ENCODE measurements at places on chromosomes 13 and 19. TPM values are rescaled to one million over a fixed set of nuclear protein-coding genes. Genes with fewer than 3 reads are reported as not detected.

DNA sequence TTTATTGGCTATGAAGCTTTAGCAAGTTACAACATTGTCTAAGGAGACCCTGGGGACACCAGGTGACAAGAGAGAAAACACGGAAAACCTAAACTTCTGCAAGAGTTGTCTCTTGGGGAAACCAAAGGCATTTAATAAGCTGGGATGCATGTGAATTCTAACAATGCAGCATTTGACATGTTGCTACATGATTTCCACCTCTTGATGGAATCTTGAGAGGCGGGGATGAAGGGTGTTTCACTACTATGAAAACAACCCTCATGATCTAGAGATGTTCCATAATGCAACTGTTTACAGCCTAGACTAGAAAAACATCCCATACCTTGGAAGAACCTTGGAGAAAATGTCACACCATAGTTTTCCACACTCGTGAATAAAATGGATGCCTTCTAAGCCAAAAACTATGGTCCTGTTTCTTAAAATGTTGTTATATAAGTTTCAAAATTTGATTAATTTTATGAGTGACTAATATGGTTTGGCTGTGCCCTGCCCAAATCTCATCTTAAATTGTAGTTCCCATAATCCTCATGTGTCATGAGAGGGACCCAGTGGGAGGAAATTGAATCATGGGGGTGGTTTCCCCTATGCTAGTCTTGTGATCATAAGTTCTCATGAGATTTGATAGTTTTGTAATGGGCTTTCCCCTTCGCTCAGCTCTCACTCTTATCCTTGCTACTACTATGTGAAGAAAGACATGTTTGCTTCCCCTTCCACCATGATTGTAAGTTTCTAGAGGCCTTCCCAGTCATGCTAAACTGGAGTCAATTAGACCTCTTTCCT, 164.6 kb downstream of the TNFSF13B start:
- no peak overlapping the region for H3K27ac ChIP-seq
- H3K36me3 ChIP-seq: no peaks in the 10 kb centered on the region
- no peak for DNase-seq
- H3K4me1 ChIP-seq: no peaks in the 10 kb centered on the region

DNA sequence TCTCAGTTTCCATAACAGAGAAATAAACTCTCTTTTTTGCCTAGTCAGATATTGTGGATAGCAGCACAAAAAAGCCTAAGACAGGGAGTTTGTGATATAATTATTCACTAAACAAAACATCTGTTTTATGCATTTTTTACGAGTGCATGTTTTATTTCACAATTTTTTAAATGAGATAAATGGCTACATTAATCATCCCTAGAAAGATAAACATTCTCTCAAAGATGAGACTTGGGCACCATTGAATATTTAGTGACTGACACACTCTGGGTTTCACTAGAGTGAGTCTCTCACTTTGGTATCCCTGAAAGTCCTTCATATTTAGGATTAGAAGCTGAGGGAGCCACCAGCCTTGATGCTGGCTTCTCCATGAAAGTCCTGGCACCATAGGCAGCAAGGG, 74.3 kb upstream of the LRCH1 start:
- H3K27me3 ChIP-seq: no peaks in the 10 kb centered on the region
- no peaks in the 10 kb centered on the region for H3K4me1 ChIP-seq
- no peak overlapping the region for H3K4me3 ChIP-seq
- H3K36me3 ChIP-seq: no peaks in the 10 kb centered on the region

- H3K4me3 ChIP-seq: no peak overlapping the region
- H3K27me3 ChIP-seq: no peaks in the 10 kb centered on the region
- no peak for DNase-seq
- no peak overlapping the region for H3K27ac ChIP-seq
- H3K36me3 ChIP-seq: no peaks in the 10 kb centered on the region
These were observed 23.3 kb upstream of the STARD13 start for GRCh38 chr13:33308863-33309262.

DNA sequence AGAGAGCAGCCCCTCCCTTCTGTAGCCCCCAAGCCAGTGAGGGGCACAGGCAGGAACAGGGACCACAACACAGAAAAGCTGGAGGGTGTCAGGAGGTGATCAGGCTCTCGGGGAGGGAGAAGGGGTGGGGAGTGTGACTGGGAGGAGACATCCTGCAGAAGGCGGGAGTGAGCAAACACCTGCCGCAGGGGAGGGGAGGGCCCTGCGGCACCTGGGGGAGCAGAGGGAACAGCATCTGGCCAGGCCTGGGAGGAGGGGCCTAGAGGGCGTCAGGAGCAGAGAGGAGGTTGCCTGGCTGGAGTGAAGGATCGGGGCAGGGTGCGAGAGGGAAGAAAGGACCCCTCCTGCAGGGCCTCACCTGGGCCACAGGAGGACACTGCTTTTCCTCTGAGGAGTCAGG, 4.2 kb downstream of the KLK3 start:
- H3K4me1 ChIP-seq: no peaks in the 10 kb centered on the region
- no peak for DNase-seq
- H3K36me3 ChIP-seq: no peaks in the 10 kb centered on the region
- peaks cover 6% of the 10 kb centered on the region for H3K27me3 ChIP-seq

The ITGBL1 gene
- total RNA-seq: not detected

The CCDC8 gene
- not detected for total RNA-seq
